Dermis blood vessel endothelial cell (primary cell): ENCODE measurements at places on chromosomes 11 and 22.

GRCh38 chr11:46352063-46352841, 5.0 kb downstream of the DGKZ start:
- DNase-seq, result peak; percentile 72

GRCh38 chr11:109096266-109096665, 325.7 kb upstream of the C11orf87 start:
- DNase-seq, result no peak

GRCh38 chr11:78812513-78813293, 238.0 kb upstream of the NARS2 start:
- DNase-seq, result no peak

DNA sequence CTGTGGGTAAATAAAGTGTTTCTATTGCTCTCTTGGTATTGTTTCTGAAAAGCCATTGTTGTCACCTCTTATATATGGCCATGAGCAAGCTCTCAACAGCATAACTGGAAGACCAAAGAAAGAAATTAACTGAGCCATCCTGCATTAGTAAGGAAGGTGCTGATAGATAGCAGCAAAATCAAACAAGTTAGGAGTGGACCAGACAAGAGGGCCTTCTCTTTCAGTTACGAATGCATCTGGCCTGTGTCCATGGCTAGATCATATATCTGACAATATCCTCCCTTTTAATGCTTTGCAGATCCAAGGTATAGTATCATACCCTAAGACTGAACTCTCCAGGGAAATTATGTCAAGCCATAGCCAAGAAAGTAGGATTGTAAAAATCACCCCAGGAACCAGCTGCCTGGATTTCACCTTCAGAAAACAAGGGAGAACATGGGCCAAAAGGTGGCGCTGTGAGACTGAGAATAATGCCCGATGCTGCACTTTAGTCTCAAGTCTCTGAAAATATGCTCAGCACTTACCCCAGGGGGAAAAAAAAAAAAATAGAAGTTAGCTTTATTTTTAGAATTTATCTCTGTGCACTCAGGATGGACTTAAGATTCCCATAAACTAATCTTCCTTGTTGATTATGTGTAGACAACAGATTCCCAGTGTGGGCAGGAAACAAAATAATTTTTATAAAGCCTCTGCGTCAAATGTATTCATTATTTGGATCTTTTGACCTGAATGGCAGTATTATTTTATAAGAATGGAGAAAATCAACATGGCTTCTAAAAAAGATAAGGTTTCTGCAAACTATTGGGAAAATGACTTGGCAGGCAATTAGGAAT, 415.1 kb downstream of the ETS1 start:
- DNase-seq, result peak; percentile 95

GRCh38 chr11:69698362-69698761, 5.5 kb downstream of the FGF19 start:
- no peak for DNase-seq

DNA sequence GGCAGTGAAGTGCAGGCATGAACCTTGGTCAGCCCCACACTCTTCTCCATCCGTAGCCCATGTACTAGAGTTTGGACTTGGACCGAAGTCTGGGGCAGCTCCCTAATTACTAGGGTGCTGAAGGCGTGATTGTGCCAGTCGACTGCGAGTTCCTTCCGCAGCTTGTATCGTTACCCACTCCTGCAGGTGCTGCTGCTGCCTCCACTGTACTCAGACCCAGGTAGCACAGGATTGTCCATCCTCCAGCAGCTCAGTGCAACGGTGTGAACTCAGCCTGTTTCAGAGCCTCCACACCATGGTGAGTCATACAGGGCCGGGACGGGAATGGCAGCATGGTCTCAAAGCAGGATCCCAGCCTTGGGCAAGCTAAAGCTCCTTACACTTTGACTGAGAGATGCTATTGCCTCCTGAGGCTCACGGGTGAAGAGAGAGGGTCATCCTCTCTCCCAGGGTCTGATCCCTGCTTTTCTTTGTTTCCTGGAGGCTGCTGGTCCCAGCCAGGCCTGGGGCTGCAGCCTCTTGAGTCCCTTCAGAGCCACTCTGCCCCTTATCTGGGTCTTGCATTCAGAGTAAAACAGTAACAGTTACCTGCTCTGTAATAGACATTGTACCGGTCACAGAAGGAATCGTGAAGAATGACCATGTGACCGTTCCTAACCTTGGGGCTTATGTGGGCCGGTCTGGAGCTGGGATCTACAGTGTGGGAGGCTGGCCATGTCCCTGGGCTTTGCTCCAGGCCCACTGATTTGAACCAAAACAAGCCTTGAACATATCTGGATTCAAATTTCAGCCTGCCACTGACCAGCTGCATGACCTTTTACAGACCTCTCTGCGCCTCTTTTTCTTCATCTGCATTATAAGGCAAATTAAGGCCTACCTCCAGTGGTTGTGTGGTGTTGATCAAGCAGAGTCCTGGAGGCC, 1.7 kb downstream of the TKFC start:
- no peak for DNase-seq

- no peak for DNase-seq
Observed at GRCh38 chr11:116285026-116285425, 487.8 kb downstream of the BUD13 start.

GRCh38 chr11:118438314-118438931, 2.1 kb downstream of the KMT2A start:
- DNase-seq, result peak; percentile 83

DNA sequence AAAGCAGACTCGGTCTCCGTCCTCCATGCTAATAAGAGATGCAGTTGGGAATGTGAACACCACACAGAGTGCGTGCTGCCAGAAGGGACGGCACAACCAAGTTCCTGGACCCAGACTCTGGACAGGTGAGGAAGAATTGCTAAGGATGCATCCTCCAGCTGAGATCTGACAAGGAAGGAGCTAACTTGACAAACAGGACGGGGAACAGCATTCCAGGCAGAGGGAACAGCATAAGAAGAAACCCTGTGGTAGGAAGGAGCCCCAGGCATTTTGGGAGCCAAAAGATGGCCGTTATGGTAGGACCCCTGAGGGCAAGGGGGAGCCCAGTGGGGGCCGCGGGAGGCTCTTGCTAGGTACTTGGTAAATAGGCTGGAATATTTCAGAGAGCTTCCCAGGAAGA, 6.0 kb downstream of the OSM start:
- DNase-seq, result no peak

- no peak for DNase-seq
Observed at GRCh38 chr11:95700471-95700817, 89.1 kb downstream of the FAM76B start.

GRCh38 chr11:65743681-65744025, 23.1 kb upstream of the RNASEH2C start:
- DNase-seq, result no peak

GRCh38 chr11:22666688-22667439, 453 bp downstream of the GAS2 start:
- DNase-seq, result no peak

DNA sequence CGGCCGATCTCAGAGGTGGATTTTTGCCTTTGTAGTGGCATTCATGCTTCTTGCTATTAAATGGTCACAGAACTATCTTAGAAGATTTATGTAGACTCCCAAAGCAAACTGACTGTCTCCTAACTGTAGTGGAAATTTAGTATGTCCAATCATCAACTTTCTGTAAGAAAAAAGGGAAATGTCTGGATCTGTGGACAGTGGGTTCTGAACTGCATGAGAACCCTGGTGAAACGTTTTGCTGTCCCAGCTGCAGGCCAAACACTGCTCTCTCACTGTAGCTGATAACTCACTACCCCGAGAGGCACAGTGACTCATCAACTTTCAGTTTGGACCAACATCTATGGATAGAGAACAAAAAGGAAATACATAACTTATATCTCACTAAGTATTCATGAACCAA, 387.1 kb downstream of the SOX6 start:
- DNase-seq, result peak; percentile 80
